ENCODE measurements at places on chromosomes 2 and 18.

- DNase-seq: no peak
These were observed at the start of gene GAREM2 for GRCh38 chr2:26172871-26173775. TSS of gene GAREM2 (plus strand) at chr2:26173088. CDS start at chr2:26173221, 133 bp downstream.

DNA sequence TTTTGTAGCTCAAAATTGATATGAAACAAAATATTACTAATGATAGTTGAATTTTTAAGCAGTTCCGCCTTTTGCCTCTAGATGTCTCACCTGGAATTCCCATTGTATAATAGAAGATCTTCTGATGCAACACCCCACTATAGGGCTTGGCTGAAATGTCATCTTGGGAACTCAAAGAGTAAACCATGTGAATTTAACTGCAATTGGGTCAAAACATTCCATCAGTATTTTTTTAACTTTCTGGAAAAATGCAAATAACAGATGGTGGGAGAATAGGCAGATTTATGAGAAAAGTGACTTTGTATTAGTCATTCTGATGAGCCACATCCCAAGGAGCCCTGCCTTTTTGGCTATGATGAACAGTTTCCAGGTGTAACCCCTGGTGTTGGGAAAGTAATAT, 489.9 kb downstream of the NYAP2 start:
- DNase-seq: no peak

DNA sequence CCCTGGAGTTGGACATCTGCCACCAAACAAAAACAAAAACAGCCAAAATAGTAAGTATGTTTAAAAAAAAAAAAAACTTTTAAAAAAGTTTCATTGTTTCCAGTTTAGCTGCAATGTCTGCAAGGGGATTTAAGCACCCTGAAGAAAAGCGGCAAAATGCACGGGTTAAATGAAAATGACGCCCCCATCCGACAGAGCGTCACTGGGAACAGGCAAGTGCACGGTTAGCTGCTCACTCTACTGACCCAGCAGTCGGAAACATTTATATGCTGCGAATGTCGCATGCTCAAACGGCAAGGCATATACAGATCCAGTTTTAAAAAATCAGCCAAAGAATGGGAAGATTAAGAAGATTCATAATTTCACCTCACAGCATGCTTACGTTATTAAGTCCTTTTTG, 142.8 kb upstream of the PXDN start:
- no peak for DNase-seq

- no peak for DNase-seq
These were observed 170.4 kb downstream of the NCK2 start for GRCh38 chr2:105915005-105915558.

DNA sequence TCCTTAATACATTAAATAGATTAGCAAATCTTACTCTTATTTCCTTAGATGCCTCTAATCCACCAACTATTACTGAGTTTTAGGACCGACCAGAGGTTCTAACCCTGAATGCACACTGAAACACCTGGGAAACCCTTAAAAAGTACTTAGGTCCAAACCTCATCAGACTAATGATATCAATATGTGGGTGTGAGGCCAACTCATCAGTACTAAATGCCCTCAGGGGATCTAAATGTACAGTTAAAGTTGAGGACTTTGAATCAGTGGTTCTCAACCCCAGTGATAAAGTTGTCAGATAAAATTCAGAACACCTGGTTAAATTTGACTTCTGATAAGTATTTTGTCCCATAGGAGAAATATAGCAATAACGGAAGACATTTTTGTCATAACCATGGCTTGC, 20.9 kb downstream of the MMADHC start:
- DNase-seq: no peak

DNA sequence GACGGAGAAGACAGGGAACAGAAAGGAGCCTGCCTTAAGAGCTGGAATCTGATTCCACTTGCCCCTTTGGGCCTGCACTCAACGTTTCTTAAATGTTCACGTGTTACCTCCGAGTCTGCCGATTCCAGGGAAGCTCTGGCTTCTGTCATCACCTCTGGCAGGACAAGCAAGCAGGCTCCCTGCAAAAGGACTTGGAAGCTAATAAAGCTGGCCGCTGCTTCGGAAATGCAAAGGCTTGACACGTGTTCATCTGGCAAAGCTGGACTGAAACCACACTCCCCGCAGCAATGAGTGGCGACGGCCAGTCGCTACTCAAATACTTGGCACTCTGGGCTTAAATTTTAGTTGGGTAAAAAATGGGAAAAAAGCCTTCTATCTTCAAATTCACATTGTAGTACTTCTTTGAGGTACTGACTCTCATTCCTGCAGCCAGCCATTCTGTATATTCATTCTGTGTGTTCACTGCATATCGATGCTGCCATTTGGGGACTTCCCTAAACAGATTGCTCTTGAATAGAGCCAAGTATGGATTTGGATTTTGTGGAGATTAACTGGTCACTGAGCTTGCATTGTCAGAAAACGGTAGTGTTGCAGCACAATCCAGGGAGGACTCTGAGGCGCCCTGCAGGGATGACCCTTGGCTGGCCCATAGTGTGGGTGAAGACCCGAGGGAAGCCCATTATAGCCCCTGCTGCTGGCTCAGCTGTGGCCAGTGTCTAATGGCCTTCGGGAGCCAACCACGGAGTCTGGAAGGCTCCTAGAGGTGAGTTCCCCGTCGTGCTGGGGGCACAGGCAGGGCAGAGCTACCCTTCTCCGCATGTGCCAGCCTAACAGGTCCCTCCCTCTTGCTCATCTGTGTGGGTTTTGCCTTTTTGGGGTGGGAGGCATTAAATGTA, 231.5 kb downstream of the PRKCE start:
- DNase-seq: no peak

- no peak for DNase-seq
These were observed 5.1 kb downstream of the IL1B start for GRCh38 chr2:112831513-112831845.

DNA sequence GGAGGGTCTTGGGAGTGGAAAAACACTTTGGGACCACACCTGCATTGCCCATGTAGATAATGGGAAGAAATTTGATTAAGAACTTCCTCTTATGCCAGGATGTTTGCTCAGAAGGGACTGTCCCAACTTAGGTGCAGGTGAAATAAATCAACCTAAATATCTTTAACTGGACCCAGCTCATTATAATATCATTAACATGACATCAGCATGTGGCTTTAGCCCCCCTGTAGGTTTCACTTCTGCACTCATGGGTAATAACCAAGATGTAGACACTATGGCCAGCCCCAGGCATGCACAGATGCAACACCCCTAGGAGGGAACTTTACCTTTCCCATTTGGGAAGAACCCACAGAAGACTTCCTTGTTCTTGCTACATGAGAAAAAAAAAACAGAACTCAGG, 227.4 kb upstream of the ZNF804A start:
- no peak for DNase-seq

DNA sequence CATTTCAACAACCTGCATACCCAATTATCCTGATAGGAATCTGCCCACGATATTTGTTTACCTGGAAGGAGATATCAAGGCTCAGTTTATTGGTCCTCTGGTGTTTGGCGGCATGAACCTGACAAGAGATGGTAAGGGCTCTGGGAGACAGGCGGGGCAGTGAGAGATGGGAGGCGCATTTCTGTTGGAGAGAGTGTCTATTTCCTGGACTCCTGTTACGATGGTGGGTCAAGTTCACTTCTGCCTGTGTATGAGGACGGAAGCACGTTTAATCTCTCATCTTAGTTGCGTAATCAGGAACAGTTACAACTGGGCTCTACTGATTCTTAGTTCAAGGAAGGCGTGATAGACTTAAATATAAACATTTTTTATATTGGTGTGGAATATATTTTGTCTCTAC, 8.9 kb downstream of the PDCL3 start:
- DNase-seq: no peak

- DNase-seq: no peak
These were observed 165.4 kb downstream of the MYCN start for GRCh38 chr2:16105669-16106281.

GRCh38 chr2:191748528-191749180, 70.7 kb downstream of the NABP1 start:
- no peak for DNase-seq

DNA sequence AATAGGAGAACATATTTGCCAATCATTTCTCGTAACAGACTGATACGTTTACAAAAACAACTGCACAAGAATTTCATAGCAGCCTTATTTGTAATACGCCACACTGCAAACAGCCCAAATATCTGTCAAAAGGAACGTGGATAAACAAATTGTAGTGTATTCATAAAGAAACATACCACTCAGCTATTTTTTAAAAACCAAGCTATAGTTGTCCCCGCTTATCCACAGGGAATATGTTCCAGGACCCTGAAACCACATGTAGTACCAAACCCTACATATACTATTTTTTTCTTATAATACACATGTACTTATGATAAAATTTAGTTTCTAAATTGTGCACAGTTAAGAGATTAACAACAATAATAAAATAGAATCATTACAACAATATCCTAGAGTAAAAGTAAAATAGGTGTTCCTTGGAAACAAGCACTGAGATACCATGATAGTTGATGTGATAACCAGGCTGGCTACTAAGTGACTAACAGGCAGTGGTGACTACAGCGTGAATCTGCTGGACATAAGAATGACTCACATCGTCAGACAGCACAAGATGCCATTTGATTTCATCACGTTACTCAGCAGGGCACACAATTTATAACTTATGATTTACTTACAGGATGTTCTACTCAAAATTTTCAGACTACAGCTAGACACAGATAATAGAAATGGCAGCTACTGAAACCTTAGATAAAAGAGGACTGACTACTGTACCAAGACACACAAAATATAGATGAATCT, 367.4 kb downstream of the NCKAP5 start:
- no peak for DNase-seq

DNA sequence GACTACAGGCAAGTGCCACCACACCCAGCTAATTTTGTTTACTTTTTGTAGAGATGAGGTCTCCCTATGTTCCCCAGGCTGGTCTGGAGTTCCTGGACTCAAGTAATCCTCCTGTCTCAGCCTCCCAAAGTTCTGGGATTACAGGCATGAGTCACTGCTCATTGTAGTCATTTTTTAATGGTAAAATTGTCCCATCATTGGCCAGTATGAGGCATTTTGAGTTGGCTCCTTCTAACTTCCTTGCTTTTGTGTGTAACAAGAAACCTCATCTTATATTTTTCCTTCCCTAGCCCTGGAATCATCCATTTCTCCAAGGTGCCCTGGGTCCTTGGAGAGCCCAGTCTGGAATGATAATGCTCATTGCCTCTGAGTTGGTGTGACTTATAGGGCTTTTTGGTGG, 148.5 kb downstream of the INHBB start:
- DNase-seq: no peak

DNA sequence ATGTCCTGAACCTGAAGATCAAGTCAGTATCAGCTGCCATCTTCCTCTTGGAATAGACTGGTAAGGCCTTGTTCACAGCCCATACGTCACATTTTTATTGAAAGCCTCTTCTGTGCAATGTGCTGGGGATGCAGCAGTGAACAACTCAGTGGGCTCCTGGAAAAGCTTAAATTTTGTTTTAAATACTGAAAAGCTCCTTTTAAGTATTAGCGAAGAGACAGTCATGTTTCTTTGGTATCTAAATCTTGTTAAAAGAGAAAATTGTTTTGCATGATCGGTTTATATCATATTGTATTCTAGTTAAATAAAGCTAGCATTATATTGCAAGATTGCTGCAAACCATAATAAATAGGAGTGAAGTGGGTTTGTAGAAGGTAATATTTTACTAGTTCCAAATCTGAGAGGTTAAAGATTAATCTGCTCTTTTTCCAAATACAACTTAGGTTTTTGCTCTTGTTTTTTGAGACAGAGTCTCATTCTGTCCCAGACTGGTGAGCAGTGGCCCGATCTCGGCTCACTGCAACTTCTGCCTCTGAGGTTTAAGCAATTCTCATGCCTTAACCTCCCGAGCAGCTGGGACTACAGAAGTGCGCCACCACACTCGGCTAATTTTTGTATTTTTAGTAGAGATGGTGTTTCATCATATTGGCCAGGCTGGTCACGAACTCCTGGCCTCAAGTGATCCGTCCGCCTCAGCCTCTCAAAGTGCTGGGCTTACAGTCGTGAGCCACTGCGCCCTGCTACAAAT, 1.6 kb upstream of the RMDN2 start:
- no peak for DNase-seq

DNA sequence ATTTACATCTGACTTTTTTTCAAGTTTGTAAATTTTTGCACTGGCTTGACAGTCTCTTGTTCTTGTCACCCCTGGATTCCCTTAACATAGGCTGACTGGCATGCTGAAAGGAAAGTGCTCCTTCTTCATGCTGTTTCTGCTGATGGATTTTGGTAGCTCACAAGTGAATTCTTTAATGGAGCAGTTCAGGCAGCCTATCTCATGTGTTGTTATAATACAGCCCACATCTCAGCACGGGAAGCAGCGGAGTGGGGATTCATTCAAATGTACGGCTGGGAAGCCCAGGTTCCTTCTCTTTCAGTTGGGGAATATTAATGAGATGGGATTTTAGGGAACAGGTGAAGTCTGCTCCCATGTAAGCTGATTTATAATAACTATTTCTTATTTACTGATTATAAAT, 142.8 kb downstream of the CD8B2 start:
- no peak for DNase-seq

Data from CD4-positive, alpha-beta T cell (primary cell).